Tibial artery (tissue), 4 donors: ENCODE measurements at places on chromosomes 16 and 17.

DNA sequence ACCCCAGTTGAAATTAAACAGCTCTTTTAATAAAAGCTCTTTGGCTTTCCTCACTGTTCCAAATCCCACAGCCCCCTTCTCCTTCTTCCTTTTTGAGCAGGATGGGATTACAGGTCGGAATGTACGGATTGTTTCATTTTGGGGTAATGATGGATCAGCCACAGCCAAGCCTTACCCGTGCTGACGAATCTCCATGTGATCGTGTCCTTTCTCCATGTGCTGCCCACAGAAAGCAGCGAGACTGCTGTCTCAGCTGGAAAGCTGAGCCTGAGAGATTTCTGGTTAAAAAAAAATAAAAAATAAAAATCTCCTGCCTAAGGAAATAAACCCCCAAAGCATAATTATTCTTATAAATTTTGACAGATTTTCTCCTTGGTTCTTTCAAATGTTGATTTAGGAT is 276.6 kb downstream of the CPPED1 start:
- DNase-seq, result no peak

GRCh38 chr17:48894886-48895285 is 2.3 kb downstream of the ATP5MC1 start:
- DNase-seq, result no peak

- no peak for DNase-seq
Observed at GRCh38 chr16:29744541-29745101, 1.2 kb downstream of the C16orf54 start.

- no peak for DNase-seq
Observed at GRCh38 chr16:52090080-52090479, 456.9 kb downstream of the TOX3 start.

- DNase-seq, result no peak
Observed at GRCh38 chr16:46739934-46740333, 8.2 kb downstream of the MYLK3 start.

DNA sequence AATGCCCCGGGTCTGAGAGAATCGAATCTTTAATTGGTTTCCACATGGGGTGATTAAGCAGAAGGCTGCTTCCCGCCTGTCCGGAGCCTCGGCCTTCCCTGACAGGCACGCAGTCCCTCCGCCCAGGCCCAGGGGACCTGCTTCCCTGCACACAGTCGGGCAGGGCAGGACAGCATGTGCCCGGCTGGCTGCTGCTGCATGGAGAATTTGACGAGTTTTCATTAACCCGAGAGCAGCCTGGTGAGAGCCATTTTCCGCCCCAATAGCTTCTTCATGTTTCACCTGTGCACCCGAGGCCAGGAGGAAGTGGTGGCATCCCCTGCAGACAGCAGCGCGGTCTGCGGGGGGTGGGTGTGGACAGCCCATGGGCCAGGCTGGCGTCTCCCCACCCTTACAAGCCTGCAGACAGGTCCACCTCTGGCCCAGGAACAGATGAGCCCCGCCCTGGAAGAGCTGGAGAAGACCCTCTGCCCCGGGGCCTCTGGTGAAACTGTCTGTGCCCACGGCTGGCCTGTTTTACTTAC is 67.0 kb downstream of the KLHDC4 start:
- DNase-seq, result no peak
